Endothelial cell of umbilical vein (primary cell): ENCODE measurements at places on chromosomes 7 and 10.

DNA sequence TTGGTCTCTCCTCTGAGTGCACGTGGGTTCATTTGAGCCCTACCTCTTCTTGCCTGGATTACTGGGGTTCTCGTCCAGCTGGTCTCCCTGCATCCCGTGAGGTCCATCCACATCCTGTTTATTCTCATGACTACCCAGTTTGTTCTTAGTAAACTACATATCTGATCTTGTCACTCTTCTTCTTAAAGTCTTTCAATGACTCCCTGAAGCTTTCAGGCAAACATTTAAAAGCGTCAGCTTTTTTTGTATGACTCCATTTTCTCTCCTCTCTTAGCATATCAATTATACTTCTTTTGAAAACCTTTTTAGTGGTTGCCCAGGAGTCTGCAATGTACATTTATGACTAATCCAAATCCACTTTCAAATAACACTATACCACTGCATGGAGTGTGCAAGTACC is 7.5 kb downstream of the SFXN2 start:
- no peak for DNase-seq

GRCh38 chr10:133415752-133416151 is 8.7 kb downstream of the SPRN start:
- no peak for DNase-seq

- DNase-seq = peak; percentile 89
These were observed at the start of gene MYOF for GRCh38 chr10:93482145-93482834. MYOF (minus strand) TSS chr10:93482334; CDS start chr10:93482194, 140 bp downstream.

- no peak for DNase-seq
These were observed 164.0 kb downstream of the SDK1 start for GRCh38 chr7:3464900-3465622.

DNA sequence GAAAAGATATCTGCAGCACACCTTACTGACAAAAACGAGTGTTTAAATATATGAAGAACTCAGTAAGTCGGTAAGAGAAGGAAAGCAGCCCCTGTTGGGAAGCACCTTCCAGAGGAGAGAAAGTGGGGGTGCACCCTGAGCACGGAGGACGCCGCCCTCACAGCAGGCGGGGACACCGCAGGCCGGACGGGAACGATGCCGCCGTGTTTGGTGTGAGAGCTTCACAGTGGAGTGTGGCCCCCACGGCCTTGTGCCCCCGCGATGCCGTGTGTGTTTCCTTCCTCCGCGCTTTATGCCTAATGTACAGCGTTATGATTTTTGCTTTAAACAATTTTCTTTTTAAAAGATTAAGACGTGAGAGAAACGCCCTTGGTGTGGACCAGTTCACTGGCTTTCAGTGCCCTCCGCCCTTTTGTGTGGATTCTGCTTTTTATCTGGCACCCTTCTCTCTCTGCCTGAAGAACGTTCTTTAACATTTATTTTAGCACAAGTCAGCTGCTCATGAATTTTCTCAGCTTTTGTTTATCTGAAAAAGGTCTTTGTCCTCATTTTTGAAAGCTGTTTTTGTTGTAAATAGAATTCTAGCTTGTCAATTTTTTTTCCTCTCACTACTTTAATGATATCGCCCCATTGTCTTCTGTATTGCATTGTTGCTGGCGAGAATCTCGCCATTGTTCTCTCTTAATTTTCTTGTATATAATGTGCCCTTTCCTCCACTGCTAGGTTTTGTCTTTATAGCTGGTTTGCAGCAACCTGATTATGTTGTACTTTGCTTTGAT is 110.7 kb downstream of the INPP5A start:
- DNase-seq = no peak

DNA sequence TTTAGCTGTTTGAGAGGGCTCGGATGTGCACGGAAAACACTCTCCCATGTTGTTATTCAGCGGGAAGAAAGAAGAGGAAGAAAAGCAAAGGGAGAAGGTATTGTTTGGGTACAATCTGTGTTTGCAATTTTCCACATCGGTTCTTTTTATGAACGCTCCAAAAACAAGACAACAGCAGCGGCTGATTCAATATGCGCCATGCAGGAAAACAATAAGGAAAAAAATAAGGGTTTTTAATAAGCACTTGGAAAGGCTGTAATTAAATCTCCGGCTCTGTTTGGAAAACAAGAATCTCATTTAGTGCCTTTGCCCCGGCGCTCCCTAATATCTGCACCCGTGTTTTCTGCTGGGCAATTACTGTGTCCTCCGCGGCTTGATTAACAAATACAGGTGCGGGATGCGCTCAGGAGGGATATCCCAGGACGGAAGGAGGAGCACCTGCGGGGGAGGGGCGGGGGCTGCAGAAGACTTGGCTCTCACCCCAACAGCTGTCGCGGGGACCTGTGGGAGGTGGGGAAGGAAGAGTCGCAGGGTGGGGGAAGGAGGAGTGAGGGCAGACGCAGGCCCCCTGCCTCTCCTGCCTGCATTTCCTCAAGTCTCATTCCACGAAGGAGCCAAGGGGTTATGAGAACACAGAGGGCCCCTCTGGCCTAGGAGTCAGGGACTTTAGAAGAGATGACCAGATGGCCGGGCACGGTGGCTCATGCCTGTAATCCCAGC is 181.5 kb upstream of the PODXL start:
- no peak for DNase-seq

DNA sequence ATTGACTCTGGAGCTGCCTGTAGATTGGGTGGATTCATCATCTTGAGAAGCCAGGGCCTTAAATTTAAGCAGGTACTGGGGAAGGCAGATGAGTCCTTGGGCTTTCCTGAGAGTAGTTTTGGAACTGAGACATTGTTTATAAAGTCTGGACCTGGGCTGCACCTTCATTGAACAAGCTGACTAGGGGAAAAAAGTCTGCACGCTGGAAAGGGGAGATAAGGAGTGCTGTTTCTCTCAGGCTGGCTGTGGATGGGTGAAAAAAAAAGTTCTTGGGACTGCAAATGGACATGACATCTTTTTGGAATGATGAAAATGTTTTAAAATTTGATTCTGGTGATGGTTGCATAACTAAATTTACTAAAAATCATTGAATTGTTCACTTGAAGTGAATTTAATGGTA is 12.0 kb downstream of the SEC24C start:
- no peak for DNase-seq

DNA sequence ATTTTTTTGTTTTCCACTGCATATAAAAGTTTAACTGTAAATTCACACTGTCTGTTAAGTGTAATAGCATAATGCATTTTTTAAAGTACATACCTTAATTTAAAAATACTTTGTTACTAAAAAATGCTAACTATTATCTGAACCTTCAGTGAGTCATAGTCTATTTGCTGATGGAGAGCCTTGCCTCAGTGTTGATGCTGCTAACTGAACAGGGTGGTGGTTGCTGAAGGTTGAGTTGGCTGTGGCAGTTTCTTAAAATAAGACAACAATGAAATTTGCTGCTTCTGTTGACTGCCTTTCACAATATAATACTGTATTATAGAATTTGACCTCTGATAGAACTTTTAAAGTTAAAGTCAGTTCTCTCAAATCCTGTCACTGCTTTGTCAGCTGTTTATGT is 72.3 kb upstream of the GATAD1 start:
- no peak for DNase-seq

- no peak for DNase-seq
These were observed 95.5 kb downstream of the UBE3C start for GRCh38 chr7:157234271-157234670.

- DNase-seq = no peak
These were observed 187.1 kb downstream of the NPSR1 start for GRCh38 chr7:34844936-34845665.

- no peak for DNase-seq
These were observed 43.2 kb downstream of the HDAC9 start for GRCh38 chr7:18538554-18539250.

DNA sequence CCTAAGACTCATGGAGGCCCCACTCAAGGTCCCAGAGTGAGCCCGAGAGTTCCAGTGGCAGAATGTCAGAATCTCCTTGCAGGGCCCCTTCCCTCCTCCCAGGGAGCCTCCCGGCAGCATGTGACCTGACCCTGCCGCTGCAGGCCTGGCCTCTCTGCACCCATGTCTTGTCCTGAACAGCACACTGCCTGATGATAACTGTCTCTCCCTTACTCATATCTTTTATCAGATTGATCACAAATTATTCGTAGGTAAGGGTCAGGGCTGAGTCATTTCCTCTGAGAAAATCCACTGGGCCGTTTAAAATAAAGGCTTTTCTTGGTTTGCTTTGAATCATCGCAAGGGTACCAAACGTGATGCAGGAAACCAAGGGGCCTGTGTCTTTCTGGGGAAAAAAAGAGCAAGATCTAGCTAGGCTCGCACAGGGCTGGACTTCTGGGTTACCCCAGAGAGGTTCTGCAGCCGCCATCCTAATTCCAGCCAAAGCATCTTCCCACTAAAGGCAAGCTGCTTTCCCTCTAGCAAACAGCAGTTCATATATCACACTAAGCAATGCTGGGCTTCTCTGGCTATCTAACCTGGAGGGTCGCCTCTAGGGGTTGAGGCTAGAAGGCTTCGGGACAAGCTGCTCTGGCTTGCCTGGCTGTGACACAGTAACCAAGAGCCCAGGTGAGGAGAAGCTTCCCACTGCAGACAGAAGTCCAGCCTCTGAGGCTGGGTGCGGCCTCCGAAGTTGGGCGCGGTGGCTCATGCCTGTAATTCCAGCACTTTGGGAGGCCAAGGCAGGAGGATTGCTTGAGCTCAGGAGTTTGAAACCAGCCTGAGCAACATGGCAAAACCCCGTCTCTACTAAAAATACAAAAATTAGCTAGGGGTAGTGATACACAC is 104.9 kb downstream of the SPDYE5 start:
- peak; percentile 62 for DNase-seq
